ENCODE measurements at places on chromosomes 2 and 18.

- no peak for DNase-seq
Observed at GRCh38 chr2:106685180-106685897, 198.2 kb downstream of the CD8B2 start.

DNA sequence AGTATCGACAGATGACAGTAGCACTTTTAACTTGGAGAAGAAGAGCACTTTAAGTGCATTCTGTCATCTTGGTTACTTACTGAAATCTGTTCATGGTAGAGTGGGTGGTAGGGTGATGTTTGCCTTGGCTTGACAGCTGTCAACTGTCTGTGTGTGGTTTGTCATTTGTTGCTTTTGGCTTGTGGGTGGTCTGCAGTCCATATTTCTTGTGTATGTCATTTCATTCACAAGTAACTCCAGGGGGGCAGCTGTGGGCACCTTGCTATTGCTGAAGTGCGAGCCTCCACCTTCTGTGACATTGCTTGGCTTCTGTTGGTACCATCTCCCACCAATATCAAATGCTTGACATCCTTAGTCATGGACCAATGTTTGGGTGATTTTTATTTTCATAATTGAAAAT, 311.6 kb upstream of the NRP2 start:
- no peak for DNase-seq

DNA sequence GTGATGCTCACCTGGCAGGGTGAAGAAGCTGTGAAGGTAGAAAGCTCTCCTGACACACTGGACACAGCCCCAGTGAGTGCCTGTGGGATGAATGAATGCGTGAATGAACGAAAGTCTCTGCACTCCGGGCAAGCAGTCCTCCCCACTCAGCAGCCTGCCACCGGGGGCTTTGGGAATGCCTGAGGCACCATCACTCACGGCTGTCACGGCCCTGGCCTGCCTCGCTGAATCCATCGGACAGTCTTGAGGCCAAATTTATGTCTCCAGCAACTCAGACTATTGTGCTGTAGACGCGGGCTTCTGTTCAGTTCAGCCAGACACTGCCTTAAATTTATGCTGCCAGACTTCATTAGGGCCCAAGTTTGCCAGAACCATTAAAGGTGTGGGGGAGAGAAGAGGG, 62.9 kb upstream of the TEX51 start:
- no peak for DNase-seq

DNA sequence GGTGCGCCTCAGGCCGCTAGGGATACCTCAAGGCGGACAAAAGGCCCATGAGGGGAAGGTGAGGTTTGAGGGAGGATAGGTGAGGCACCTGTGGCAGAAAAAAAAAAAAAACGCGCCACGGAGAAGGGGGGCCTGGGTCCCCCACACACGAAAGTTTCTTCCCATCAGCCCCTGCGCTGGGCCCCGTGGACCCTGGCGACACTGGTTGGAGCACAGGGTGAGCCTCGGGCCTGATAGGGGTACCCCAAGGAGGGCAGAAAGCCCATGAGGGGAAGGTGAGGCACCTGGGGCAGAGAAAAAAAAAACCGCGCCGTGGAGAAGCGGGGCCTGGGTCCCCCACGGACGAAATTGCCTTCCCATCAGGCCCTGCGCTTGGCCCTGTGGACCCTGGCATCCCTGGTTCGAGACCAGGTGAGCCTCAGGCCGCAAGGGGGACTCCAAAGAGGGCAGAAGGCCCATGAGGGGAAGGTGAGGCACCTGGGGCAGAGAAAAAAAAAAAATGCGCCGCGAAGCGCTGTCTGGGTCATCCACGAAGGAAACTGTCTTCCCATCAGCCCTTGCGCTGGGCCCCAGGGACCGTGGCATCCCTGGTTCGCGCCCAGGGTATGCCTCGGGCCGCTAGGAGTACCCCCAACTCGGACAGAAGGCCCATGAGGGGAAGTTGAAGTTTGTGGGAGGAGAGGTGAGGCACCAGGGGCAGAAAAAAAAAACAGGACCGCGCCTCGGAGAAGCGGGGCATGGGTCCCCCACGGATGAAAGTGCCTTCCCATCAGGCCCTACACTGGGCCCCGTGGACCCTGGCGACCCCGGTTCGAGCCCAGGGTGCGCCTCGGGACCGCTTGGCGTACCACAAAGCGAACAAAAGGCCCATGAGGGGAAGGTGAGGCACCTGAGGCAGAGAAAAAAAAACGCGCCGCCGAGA, 226.2 kb downstream of the CCDC74A start:
- no peak for DNase-seq

DNA sequence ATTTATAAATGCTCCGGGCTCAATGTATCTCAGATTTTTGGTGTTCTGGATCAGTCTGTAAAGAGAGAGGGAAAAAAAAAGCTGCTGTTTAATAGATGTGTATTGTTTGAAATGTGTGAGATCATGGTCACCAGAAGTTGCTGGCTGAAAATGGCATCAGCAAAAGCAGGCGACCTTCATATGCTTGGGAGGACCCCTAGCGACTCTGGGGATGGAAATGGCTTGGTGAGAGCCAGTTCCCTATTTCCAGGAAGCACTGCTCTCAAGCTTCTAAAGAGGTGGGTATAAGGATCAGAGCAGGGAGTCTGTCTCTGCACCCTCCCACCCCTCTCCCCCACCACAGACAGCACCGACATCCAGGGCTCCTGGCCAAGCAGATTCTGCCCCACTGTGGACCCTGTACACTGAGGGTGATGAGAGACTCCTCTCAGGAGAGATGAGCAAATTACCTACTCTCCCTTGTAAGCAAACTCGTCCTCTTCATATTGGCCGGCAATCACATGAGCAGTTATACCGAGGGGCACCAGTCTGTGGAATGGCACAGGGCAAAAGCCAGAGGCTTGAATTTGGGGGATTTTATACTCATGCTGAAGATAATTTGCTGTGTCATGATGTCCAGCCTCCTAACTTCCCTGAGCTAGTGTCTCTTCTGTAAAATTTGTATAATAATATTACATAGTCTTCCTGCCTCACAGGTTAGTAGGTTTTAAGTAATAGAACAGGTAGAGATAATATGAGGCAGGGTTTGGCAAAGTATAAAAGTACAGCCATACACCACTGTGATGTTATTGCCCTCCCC, 29.6 kb downstream of the LHCGR start:
- no peak for DNase-seq

GRCh38 chr2:232473467-232473890, 14.2 kb downstream of the ECEL1 start:
- DNase-seq = no peak

DNA sequence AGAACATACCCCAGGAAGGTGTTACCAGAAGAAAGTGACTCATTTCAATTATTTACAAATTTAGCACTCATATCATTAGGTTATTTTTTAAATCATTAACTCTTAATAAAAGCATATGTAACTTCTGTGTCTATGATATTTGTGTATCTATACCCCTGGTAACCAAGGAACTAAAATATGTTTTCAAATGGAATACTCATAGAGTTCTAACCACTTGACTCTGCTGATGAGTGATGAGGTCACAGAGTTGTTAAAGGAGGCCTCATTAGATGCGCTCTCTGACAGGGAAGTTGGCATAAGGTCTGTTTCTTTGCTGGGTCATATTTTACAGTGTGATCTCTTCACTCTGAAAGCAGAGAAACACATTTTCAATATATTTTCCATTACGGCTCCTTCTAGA, 73.4 kb downstream of the CCDC150 start:
- DNase-seq = no peak

DNA sequence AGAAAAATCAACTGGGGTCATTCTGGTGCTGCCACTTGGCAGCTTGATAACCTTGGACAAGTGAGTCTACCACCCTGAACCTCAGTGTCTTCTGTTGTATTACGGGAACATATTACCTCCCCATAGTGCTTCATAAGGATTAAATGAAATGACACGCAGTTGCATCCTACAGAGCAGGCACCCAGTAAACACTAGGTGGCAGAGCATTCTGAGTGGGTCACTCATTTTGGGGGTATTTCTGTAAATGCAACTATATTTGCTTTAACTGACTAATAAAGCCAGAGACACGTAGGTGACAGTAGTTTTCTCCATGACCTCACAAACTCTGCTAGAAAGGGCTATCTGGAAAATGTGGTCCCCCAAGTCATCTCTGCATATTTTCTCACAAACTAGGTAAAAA, 4.7 kb downstream of the CD226 start:
- DNase-seq = no peak

DNA sequence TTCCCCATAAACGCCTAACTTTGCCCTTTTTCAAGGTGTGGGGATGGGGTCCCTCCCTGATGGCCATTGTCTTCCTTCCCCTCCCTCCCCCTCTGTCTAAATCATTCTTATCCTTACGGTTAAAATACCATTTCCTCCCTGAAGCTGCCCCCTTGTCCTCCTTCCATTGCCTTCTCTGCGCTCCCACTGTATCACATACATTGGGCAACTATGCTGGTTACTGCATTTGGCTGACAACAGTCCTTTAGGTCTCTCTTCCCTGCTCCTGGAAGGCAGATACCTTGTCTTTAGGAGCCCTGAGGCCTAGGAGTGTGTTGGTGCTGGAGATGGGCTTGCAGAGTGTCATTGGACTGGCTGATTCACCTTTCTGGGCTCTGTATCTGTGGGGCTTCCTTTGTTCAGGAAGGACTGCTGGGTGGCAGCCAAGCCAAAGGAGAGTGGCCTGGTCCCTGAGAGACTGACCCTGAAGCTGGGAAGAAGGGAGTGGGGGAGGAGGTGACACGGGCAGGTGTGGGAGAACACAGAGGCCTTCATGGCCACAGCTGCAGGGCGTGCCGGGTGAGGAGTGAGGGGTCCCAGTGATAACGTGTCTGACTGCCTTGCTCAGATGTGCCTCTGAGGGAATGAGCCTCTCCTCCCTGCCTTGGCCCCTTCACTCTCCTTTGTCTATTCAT, 2.2 kb downstream of the WNT6 start:
- no peak for DNase-seq

DNA sequence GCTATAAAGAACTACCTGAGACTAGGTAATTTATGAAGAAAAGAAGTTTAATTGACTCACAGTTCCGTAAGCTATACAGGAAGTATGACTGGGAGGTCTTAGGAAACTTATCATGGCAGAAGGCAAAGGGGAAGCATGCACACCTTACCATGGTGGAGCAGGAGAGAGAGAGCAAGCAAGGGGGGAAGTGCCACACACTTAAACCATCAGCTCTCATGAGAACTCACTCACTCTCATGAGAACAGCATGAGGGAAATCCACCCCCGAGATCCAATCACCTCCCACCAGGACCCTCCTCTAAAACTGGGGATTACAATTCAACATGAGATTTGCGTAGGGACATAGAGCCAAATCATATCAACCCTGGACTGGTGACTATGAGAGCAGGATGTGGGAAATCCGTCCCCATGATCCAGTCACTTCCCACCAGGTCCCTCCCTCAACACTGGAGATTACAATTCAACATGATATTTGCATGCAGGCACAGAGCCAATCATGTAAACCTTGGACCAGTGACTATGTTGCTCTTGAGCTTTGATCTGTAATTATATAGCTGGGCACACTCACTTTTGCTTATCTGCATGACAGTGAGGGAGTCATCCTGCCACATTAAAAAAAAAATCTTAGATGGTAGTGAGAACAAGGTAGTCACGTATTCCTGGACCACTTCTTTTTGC, 12.9 kb downstream of the ADAM23 start:
- DNase-seq = no peak

GRCh38 chr2:107745100-107745499, 81.6 kb upstream of the RGPD4 start:
- no peak for DNase-seq

GRCh38 chr2:215466097-215466909, 30.4 kb upstream of the FN1 start:
- DNase-seq = no peak

DNA sequence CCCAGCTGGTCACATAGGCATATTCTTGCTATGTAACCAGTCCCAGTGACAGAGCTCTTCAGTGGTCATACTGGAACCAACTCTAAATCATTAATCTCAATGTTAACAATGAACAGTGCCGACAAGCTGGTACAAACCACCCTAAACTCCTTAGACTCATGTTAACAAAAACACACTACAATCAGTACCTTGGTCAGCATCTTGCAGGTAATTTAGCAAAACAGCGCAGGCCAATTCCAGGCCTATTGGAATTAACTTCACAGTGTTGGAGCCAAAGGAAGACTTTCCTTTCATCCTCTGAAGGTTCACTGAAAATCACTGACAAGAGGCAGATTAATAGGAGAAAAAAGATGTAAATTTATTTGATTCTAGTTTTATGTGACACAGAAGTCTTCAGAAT, 396.4 kb downstream of the PIK3C3 start:
- no peak for DNase-seq

GRCh38 chr2:191115804-191116203, 35.0 kb downstream of the STAT4 start:
- DNase-seq = no peak

DNA sequence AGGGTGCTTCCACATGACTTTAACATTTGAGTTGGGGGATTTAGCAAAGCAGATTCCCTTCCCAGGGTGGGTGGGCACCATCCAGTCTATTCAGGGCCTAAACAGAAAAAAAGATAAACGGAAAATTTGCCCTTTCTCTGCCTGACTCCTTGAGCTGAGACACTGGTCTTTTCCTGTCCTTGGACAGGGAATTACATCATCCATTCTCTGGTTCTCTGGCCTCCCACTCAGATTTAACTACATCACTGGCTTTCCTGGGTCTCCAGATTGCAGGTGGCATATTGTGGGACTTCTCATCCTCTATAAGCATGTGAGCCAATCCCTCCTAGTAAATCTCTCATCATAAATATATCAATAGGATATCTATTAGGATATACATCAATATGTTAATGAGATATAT, 25.8 kb downstream of the CAPN13 start:
- no peak for DNase-seq

DNA sequence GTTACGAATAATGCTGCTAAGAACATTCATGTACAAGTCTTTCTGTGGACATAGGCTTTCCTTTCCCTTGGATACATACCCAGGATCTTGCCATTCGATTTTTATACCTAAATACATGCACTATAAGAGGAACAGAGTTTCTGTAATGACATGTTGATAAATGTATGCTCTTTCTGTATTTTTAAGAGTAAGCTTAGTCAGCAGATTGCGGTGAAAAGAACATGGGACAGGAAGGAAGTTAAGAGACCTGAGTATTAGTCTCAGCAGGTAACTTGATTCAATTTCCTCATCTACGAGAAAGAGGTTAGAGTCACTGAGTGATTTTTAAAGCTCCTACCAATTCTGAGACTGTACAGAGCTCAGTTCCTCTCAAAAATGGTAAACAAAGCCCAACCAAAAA, 2.6 kb upstream of the TLK1 start:
- no peak for DNase-seq

GRCh38 chr18:34872066-34872465, 162.0 kb downstream of the DTNA start:
- DNase-seq = no peak

GRCh38 chr2:146776596-146776995, 1068.2 kb upstream of the ACVR2A start:
- no peak for DNase-seq

- DNase-seq = no peak
Observed at GRCh38 chr2:219701847-219702634, 74.6 kb downstream of the SLC4A3 start.

Measured in HS-5 (cell line).